Activated T-cell treated with anti-CD3 and anti-CD28 coated beads, Interleukin-2, amount 50 U/mL, for 48 hours (primary cell): ENCODE measurements at places on chromosomes 4 and X.
A peak's percentile ranks its signal among the peaks of the same experiment; 100 is the strongest.

GRCh38 chrX:15549189-15550012 is 48.8 kb downstream of the BMX start:
- no peak for DNase-seq

- DNase-seq, result no peak
Measured at GRCh38 chr4:147076179-147076578, 130.5 kb upstream of the TTC29 start.

- DNase-seq, result no peak
Measured at GRCh38 chr4:113873508-113873907, 105.9 kb downstream of the ARSJ start.

DNA sequence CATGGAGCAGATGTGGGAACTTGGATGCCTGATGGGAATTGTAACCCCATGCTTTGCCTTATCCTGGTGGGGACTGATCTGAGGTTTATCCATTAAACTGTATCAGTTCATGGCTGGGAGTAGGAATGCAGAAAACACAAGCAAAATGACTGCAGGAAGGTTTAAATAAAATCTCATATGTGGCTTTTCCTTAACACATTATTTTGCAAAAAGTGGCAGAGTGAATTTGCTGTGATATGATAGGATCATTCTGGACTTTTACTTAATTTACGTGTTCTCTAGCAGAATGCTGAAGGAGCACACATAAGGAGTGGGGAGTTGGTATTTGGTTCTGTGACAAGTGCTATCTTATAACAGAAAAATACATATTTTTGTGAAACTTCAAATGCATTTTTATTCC is 34.8 kb downstream of the REPS2 start:
- no peak for DNase-seq

- DNase-seq, result no peak
Measured at GRCh38 chrX:6465756-6466155, 69.2 kb downstream of the VCX3A start.

DNA sequence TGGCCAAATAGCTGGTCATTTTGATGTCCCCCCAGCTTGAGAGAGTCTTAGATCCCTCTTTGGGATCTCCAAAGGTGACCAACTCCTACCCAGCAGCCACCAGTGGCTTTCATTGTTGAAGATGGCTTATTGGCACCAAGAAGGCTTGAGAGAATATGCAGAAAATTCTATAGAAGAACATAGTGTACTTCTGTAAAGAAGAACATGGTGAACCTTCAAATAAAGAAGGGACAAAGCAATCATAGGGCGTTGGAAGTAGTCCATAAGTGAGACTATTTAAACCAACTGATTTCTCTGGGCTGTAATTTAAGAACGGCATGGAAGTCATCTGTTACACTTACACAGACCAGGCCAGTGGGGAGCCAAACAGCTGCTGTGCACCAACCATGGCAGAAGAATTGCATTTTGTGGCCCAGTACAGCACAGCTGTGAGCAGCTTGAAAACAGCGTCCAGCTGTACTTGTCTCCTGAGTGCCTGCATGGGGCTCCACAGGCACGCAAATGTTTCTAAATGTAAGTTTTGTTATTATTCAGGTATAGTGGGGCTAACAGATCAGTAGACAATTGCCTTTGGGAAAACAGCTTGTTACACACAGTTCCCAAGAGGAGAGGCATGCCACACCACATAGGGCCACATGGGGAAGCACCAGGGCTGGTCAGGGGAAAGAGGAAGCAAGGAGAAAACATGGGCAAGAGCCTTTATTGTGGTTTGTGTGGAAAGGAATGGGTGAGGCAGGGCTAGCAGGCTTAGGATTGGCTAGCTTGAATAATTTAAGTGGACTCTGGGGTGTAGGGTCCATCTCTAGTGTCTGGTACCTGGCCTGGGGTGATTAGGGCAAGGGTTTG is 125.0 kb downstream of the ARHGAP6 start:
- DNase-seq, result no peak

- DNase-seq, result no peak
Measured at GRCh38 chrX:11381464-11381863, 88.3 kb downstream of the AMELX start.

DNA sequence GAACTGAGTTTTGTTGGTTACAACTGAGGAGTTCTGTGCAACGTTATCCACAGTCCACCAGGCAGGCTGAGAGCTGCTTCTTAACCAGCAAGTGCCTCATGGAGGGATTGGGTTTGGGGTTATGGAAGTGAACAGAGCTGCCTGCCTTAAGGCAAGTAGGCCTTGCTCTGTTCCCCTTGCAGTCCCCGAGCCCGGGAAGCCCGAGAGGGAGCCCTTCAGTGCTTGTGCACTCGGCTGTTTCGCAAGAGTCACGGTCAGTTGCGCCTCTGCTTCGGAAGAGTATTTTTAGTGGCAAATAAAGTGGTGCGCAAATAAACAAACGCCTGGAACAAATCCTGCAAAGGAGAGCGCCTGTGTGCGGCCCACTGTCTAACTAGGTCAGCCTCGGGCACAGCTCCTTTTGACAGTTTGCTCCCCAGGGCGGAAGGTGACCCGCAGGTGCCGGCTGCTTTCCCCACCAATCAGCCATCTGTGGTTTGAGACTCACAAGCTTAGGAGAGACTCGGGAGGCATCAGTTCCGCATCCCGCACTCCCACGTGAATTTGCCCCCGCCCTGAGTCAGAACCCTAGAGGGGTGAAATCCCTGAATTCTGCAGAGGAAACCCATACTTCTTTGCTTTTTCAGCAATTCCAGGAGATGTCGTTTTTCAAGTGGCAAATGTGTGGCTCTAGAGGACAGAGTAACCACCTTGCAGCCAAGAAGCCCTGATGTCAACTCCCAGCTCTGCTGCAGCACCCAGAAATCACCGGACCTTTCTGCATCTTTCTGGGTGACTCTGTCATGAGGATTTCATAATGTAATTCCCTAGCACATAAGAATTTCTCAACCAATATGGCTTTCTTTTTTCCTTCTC is 56.8 kb downstream of the LGI2 start:
- no peak for DNase-seq

- DNase-seq, result no peak
Measured at GRCh38 chr4:74023709-74024108, 14.8 kb downstream of the CXCL3 start.

DNA sequence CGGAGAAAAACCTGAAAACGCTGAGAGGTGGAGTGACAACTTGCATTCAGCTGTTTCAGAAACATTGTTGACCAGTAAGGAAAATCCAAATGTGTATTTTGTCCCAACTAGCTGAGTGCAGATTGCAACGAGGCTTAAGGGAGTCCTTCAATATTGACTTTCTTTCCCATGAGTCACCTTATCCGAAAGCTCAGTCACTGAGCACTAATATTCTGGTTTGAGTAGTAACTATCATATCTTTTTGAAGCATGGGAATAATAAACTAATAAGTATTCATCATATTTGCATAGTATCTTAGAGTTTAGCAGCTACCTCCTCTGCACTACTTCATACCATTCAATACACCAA is 604.3 kb downstream of the PACRGL start:
- no peak for DNase-seq

GRCh38 chr4:141705747-141706377 is 69.5 kb downstream of the IL15 start:
- no peak for DNase-seq

GRCh38 chrX:10158279-10159144 is 1.7 kb downstream of the CLCN4 start:
- DNase-seq, result no peak

DNA sequence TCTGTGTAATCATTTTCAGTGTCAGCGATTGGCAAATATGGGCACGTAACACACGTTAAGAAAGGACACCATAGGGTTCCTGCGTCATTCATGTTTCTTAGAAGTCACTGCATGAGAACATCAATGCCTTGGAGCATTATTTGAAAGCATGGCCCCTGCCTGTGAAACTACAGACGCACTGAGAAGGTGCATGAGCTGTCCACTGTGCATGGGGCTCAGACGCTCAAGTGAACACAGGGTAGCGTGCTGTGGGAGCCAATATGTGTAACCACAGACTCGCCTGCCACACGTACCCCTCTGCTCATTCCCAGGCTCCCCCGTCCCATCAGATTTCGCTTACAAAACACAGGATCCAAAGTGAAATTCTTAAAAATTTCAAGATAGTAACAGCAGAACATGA is 6.5 kb downstream of the PPP2R2C start:
- DNase-seq, result no peak

GRCh38 chr4:29423836-29424721 is 1296.1 kb upstream of the PCDH7 start:
- no peak for DNase-seq

- no peak for DNase-seq
Measured at GRCh38 chr4:56195025-56195424, 192.3 kb downstream of the AASDH start.

GRCh38 chr4:186190581-186191199 is 677 bp upstream of the CYP4V2 start:
- peak; percentile 63 for DNase-seq

- no peak for DNase-seq
Measured at GRCh38 chrX:8971116-8971515, 62.8 kb downstream of the FAM9B start.
